ENCODE measurements at places on chromosomes 1 and 21.
A peak's percentile ranks its signal among the peaks of the same experiment; 100 is the strongest.

DNA sequence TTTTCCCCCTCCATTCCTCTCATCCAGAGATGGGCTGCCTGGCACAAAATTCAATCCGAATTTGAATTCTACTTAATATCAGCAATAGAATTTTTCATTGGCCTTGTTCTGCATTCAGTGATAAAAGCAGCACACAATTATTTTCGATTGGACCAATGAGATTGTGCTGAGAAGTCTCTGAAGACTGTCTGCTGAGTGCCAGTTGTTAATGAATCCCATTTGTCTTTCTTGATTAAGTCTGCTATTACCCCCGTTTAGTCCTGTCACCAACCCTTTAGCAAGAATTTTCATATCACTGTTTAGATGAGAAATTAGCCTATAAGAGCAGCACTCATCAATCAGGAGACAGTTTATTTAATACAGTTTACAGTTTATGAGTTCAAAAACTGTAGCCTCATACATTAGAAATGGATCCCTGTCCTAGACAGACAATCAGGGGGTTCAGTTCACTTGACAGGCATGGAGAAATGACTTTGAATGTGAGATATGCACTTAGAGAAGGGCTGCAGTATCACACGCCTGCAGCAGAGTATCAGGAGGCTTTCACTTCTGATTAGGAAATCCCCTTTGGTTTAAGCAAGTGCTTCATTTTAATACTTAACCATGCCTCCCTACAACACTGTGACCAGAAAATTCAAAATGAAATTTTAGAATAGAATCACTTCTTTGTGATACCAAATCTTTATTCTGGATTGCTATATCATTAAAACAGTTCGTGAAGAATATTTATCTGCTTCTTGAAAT, 304.7 kb upstream of the PTBP2 start:
- DNase-seq = no peak

GRCh38 chr1:162161916-162162550, 92.5 kb downstream of the NOS1AP start:
- peak; percentile 76 for DNase-seq

- no peak for DNase-seq
These were observed 2.9 kb downstream of the PGBD5 start for GRCh38 chr1:230423261-230423660.

DNA sequence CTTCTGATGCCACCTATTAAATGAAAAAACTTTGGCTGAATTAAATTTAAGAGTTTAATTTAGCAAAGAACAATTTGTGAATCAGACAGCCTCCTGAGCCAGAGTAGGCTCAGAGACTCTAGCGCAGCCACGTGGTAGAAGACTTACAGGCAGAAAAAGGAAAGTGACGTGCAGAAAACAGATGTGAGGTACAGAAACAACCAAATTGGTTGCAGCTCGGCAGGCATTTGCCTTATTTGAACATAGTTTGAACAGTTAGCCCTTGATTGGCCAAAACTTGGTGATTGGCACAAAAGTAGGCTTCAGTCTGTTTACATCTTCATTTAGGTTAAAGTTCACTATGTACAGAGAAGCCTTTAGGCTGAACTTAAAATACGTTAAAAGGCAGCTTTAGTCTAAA, 22.9 kb downstream of the TCP10L start:
- peak; percentile 57 for DNase-seq

GRCh38 chr1:160371756-160372155, 4.9 kb downstream of the NHLH1 start:
- DNase-seq = no peak

DNA sequence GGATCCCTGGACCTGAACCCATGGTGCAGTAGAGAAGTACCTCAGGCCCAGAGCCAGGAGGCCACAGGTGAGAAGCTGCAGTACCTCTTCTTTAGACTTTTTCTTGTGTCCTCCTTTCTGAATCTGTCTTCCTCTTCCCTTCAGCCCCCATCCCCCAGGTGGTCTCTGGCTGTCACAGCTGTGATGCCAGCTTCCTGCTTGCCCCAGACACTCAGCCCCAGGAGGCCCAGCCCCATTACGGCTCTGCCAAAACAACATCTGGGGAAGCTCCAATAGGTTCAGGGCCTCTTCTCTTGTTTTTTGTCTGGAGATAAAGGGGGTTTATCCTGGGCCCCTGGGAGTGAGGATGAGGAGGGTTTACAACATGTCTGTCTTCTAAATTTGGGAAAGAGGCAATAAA, 9.5 kb upstream of the BTG2 start:
- DNase-seq = no peak

GRCh38 chr1:2823921-2824610, 22.6 kb upstream of the TTC34 start:
- no peak for DNase-seq

- DNase-seq = no peak
These were observed 49.1 kb downstream of the WNT9A start for GRCh38 chr1:227898502-227899140.

- DNase-seq = no peak
These were observed 41.0 kb downstream of the SLAMF6 start for GRCh38 chr1:160481979-160482596.

- DNase-seq = peak; percentile 80
These were observed 2.1 kb downstream of the GNAT2 start for GRCh38 chr1:109617291-109617801.

DNA sequence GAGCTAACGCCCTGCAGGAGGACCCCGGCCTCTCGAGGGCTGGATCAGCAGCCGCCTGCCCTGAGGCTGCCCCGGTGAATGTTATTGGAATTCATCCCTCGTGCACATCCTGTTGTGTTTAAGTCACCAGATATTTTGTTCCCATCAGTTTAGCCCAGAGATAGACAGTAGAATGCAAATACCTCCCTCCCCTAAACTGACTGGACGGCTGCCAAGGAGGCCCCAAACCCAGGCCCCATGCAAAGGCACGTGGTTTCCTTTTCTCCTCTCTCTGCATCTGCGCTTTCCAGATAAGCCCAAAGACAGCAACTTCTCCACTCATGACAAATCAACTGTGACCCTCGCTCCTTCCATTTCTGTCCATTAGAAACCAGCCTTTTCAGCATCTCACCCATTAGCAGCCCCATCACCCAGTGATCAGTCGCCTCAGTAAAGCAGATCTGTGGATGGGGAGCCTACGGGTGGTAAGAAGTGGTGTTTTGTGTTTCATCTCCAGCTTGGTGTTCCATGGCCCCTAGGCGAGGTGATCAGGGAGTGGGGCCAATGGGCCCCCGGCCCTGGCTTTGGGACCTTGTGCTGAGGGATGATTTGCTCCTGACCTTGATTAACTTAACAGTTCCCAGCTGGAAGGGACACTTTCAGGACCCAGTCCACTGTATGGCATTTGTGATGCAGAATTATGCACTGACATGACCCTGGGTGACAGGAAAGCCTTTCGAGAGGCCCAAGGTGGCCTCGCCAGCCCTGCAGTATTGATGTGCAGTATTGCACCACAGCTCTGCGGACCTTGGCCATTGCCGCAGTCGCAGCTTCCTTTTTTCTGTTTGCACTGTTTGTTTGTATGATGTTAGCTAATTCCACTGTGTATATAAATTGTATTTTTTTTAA, 5.2 kb downstream of the NPPA start:
- no peak for DNase-seq

GRCh38 chr1:62875676-62876075, 91.7 kb downstream of the ATG4C start:
- no peak for DNase-seq

DNA sequence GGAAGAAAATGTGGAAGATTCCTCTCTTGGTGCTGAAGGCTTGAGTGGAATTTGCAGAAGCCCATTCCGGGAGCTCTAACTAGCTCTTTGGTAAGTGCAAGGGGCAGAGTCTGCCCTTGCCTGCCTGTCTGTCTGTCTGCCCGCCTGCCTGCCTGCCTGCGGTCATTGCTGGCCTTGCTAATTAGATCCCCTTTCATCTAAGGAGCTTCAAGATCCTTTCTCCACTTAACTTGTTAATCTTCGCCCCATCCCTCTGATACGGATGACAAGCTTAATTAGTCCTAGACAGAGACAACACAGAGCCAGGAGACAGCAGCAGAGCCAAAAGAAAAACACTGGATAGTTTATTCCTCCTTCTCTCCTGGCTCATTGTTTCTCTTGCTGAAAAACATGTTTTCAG, 80.2 kb upstream of the GADD45A start:
- no peak for DNase-seq

- DNase-seq = no peak
These were observed 40.6 kb downstream of the PDC start for GRCh38 chr1:186420311-186420710.

GRCh38 chr1:225539069-225539468, 111.2 kb upstream of the LBR start:
- no peak for DNase-seq

DNA sequence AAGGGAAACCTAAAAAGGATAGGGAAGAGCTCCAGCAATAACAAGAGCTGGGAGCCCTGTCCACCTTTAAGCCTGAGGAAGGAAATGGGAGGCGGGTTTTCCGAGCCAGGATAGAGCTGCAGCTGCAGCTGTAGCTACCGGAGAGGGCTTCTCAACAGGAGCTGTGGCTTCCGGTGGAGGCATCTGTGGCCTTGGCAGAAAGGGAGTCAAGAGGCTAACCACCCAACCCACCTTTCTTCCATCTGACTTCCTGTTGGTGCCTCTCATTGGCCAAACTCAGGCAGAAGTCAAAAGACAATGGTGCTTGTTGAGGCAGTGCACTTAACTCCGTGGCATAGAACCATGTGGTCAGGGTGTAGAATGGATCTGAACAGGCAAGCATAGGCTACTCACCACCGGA, 313.1 kb upstream of the DAB1 start:
- DNase-seq = no peak

DNA sequence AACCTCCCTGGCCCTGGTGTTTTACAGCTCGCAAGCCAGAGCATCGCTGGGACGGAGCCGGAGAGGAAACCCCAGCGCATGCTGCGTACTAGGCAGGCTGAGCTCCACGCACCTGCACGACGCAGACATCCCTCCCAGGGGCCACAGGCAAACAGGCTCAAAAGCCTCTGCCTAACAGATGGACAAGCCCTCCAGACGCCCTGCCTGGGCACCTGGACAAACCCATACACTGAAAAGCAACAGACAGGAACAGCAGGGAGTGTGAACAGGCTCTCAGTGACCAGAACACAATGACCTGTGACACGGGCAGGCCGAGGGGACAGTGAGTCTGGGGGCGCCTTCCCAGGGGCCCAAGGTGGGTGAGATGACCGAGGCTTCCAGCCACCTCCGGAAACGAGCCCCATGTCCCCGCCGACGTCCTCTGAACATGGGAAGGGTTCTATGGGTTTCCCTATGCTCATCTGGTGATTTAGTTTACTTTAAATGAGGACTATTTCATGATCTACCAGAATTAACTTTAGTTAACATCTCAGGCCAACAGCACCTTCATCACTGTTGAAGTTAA, 40.3 kb downstream of the NPHP4 start:
- DNase-seq = no peak

DNA sequence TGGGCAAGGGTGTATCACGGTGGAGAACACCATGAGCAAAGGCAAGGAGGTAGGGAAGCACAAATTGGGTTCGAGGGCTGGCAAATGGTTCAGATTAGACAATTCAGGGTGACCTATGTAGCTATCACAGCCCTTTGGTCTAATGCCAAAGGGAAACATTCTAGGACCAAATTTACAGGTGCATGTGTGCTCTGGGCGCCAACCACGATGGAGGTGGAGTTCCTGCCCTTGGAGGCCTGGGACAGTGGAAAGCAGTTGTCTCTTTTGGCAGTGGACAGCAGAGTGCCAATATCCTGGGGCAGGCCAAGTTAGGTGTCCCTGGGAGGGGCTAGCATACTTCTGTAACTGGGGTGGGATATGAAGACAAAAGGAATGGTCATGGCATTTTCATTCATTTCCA, 40.1 kb downstream of the IGFN1 start:
- no peak for DNase-seq

DNA sequence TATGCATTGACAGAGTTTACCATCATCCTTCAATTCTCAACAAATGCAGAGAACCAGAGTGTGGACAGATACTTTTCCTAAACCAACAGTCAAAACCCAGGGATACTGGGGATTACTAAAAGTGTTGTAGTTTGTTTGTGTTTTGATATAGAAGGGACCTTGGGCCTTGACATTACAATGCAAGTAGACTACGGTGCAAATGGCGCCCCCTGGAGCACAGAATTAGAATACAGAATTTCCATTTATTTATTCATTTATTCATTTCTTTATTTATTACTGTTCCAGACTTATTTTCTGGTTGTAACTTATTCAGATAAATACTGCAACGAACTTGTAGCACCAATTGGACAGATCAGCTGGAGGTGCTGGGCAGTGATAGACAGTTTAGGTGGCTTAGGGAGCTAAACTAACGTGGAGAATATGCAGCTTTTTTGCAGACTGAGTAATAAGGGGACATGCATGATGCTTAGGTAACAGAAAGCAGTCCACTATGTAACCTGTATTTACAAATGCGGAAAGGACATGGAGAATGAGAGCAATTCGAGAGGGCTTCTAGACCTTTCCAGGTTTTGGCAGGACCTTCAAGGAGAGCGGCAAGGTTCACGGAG, 42.6 kb downstream of the KIRREL1 start:
- no peak for DNase-seq

GRCh38 chr1:202848191-202848542, 37.4 kb downstream of the PCAT6 start:
- no peak for DNase-seq

DNA sequence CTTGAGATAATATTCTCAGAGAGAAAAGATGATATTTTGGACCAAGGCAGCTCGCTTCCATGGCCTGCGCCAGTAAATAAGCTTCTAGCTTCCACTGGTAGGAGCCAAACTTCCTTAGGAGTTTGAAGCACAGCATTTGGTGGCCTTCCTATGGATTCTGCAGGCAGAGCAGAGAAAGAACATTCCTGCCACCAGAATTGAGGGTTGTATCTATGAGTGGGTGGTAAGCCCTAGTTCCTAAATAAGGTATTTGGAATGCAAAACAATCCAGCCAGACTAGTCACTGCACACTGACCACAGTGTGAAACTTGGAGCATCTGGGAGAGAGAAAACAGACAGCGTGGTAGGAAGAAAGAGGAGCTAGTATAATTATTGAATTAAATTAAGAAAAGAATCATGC, 54.1 kb upstream of the BCAR3 start:
- DNase-seq = peak; percentile 49

DNA sequence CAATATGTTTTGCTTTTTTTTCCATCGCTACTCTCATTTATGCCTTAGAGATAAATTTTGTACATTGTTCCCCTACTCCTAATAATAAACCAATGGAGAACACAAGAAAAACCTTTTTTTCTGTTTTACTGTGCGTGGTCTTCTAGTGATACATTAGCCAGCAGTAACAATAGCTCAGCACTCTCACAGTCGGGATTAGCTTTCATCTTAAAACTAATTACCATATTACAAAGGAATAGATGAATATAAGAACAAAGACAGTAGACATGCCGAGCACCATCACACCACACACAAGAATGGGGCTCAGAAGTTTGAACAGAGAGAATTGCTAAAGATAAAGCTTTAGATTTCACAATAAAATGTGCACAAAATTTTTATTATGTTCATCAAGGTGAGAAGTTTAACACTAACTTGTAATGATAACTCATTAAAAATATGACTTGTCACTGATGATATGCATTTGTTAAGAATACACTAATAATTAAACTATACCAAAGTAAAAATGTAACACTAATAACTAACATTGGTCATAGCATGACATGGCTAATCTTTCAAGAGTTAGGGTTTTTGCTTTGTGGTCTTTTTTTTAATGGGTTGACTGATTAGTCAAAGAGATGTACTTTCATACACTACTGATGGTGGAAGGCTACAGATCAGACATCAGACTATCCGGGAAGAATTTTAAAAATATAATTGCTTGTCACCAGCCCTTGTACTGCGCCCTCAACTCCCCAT, 61.8 kb downstream of the EXTL2 start:
- DNase-seq = no peak

Measured in BJ (cell line).